ENCODE measurements at places on chromosomes 5 and 9.

- no peak for DNase-seq
Measured at GRCh38 chr5:32837211-32837610, 126.1 kb downstream of the NPR3 start.

- no peak for DNase-seq
Measured at GRCh38 chr5:163460562-163461171, at the start of gene HMMR. Gene HMMR, plus strand, starts transcription at chr5:163460632. Its CDS starts 61 bp downstream, at chr5:163460693.

GRCh38 chr5:54651482-54652076, 134.0 kb downstream of the SNX18 start:
- DNase-seq: peak; percentile 88

GRCh38 chr5:173890195-173890991, 2.2 kb downstream of the CPEB4 start:
- peak; percentile 38 for DNase-seq

- DNase-seq: no peak
Measured at GRCh38 chr5:173302546-173303155, 25.6 kb downstream of the STC2 start.

GRCh38 chr5:172722327-172722815, 48.6 kb downstream of the DUSP1 start:
- DNase-seq: no peak

GRCh38 chr9:16175461-16175860, 622.6 kb downstream of the CCDC171 start:
- DNase-seq: no peak

DNA sequence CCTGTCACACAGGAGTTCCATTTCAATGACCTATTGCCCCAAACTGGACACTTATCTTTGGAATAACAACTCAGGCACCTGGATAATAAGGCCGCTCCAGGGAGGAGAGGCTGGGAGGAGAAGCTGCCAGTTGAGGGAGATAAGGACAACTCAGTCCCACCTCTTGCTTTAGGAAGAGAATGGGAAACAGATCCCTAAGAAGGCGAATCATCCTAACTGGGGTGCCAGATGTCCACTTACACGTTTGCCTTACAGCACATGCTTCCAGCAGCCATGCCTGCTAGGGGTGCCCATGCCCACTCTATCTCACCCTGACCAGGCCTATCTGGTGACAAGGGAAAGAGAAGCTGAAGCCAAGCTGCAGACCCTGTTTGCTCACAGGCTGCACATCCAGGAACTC, 6.5 kb downstream of the HK3 start:
- no peak for DNase-seq

DNA sequence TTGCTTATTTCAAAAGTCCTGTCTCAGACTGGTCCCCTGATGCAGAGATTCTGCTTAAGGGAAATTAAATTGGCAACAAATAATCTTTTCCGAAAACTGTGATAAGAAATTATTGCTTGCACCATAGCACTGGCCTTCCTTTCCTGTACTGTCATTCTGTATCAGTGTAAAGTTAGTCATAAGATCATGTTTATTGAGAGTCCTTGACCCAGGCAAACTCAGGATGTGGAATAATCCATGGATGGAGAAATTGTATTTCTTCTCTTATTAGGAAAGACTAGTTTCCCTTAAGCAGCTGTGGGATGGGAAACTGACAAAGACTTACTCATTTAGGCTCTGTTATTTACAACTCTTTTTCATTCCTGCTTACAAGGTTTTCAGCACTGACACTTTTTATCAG, 83.0 kb upstream of the RANBP6 start:
- DNase-seq: no peak

DNA sequence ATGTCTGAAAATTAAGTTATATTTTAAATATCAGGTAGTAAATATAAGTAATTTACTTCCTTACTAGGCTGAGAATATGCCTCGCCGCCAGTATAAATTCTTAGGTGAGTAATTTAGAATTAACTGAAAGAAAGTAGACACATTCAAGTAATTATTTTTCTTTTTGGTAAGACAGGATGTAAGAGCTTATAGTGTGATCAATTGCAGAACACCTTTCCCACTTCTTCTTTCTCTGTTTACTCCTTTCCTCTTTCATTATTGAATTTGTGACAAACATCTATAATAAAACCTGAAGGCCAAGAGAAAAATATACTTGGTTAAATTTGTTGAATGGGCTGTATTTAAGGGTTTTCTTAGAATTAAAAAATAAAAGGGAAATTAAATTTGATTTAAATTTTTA, 195.1 kb upstream of the CDKN2B start:
- no peak for DNase-seq

DNA sequence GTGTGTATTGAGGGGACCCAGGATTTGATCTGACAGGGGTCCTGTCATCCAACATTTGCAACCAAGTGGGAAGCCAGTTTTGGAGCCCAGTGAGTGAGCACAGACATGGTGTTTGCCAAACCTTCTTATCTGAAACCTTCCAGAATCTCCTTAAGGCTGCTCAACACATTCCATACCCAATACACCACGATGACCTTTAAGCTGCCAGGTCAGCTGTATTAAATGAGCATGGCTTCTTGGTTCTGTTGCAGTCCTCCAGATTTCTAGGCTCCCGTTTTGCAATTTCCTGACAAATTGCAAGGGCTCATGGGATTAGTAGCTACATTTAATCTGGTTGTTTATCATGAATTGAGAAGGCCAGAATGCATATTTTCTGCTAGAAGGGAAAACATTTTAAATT, 124.2 kb upstream of the ATP10B start:
- DNase-seq: no peak

DNA sequence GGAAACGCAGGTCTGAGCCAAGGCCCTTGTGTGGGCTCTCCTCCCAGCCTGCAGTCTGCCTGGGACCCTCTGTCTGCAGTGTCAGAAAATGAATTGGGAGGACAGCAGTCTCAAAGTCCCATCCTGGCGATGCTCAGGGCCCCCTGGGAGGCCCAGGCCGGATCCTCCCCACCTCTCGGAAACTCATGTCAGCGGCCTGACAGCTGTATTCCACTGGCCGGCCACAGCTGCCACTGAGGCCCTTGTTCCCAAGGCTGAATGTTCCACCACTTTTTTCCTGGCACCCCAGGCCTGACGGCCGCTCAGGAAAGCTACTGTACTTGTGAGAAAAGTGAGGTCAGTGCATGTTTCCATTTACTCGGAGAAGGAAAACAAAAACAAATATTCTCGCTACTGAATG, 180.0 kb downstream of the FGF18 start:
- peak; percentile 55 for DNase-seq

DNA sequence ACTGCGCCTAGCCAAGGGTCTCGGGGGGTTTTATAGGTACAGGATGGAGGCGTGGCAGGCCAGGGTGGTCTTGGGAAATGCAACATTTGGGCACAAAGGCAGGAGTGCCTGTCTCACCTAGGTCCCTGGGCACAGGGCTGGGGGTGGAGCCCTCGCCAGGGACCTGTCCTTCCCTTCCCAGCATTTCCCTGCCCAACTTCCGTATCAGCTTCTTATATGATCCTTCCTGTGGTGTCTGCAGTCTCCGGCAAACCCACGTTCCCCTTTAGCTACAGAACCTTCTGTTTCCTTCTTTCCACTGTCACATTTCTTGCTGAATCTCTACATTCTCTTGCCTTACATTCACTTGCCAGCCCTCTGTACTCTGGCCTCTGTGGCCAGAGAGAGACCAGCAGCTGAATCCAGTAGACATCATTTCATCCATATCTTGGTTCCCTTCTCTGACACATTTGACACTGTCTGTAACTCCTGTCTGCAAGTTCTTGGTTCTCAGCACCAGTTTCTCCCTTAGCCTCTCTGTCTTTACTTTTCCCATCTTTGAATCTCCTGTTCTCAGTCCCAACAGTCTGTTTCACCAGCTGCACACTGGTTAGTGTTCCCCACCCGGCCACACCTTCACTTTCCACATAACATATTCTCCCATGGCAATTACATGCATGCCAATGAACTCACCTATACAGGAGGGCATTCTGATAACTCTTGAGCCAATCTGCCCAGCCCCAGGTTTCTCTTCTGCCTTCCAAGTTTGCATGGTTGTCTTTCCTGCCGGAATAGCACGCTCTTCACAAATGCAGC, 134.7 kb upstream of the ZNF608 start:
- DNase-seq: no peak

- no peak for DNase-seq
Measured at GRCh38 chr5:74625742-74626241, 14.7 kb downstream of the ENC1 start.

DNA sequence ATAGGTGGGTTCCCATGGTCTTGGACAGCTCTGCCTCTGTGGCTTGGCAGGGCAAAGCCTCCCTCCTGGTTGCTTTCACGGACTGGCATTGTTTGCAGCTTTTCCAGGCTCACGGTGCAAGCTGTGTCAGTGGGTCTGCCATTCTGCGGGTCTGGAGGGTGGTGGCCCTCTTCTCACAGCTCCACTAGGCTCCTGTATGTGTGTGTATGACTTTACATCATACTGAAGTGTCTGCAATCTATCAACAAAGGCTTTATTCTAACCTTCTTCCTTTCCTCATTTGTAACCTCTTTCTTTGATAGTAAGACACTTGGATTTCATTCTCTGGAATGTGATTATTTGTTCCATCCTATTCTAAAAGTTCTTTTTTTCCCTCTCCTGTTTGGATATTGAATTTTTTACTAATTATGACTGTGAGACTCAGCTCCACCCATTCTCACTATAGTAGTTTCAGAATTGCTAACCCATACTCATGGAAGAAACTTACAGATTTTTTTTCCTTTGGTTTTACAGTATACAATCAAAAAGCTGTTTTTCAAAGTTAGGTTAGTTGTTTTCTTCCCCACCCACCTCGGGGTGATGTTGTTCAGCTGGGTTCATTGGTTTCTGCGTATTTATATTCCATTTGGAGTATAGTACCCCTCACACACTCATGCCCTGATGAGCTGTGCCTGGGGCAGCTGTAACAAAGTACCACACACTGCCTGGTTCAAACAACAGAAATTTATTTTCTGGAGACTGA, 144.6 kb upstream of the OTULINL start:
- no peak for DNase-seq

DNA sequence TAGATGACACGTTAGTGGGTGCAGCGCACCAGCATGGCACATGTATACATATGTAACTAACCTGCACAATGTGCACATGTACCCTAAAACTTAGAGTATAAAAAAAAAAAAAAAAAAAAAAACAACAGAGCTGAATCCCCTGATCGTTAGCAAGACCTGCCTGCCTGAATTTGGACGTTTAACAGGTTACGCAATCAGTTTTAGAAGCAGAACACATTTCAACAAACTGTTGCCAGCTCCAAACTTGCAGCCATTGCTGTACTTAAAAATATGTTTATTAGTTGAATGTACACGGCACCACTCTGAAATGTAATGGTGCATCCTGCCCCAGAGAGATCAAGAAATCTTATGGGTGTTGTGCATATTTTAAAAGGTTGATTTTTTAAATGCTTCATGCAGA, 680.0 kb downstream of the TLE4 start:
- DNase-seq: no peak

- DNase-seq: no peak
Measured at GRCh38 chr5:121429761-121430160, 421.9 kb upstream of the FTMT start.

- DNase-seq: no peak
Measured at GRCh38 chr5:53024535-53024934, 35.4 kb downstream of the ITGA2 start.

DNA sequence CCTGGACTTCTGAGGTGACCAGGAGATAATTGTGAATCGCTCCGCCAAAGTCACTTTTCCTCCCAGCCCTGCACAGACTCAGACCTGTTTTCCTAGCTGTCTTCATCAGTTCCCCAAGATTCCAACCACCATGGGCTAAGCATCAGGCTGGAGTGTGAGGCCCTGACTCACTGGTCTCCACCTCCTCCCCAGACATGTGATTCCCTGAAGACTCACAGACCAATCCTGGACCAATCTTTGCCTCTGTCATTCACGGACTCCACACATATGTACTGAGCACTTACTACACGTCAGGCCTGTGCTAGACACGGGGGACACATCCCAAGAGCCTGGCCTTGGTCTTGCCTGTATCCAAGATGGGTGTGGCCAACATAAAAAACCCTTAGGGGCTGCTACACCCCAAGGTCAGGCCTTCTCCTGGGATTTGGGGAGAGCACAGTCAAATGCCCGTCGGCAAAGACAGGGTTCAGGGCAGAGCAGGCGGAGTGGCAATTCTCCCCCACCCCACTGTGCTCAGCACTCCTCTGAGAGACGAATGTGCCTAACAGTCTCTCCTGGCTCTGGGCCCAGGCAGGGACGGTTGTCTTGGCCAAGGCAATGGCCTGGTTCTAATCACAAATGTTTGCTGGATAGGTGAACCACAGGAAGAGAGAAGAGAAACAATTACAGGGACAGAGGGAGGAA, 11.9 kb downstream of the EEIG1 start:
- DNase-seq: peak; percentile 80

GRCh38 chr5:174374206-174374605, 328.7 kb downstream of the NSG2 start:
- DNase-seq: no peak

GRCh38 chr5:155189981-155190380, 176.4 kb downstream of the KIF4B start:
- no peak for DNase-seq

- no peak for DNase-seq
Measured at GRCh38 chr5:55437452-55437851, 97.3 kb downstream of the PLPP1 start.

DNA sequence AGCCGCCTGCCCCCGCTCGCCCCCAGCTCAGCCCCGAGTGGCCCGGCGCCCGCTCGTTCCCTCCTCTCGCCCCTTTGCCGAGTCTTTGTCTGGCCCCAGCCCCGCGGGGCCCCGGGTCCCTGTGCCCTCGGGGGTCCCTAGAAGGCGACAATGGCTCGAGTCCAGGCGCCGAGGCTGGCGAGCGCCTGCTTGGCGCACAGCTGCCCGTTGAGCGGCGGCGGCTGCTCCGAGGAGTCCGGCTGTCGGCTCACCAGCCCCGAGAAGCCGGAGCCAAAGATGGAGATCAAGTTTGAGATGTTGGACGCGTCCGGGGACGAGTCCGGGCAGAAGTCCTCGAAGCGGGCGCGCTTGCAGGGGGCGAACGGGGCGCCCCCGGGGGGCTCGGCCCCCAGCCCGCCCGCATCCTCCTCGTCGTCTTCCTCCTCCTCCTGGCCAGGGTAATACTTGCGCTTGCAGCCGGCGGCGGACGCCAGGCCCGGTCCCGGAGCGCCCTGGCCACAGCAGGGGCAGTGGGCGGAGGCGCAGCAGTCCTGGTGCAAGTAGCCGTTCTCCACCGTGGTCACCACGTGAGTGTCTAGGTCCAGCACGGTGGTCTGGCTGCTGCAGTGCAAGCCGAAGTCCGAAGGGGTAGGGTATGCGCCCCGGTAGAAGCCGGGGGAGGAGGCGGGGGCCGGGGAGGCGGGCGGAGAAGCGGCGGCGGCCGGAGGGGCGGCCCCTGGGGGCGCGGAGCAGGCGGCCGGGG, 1.2 kb downstream of the IER5L start:
- DNase-seq: peak; percentile 42

DNA sequence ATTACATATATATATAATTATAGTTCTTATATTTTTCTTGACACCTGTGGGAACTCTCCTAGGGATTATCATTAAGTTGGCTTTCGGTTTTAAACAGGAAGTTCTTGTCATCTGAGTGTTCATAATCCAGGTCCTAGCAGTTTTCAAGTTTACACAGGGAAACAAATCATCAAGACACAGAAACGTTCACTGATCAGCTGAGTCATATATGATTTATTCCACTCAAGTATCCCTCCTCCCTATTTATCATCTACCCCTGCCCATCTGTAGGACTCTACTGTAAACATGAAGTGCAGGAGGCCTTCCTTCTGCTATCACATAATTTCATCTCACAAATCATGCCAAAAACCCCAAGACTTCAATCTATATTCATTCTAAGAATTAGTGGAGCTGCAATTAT, 6.3 kb downstream of the SLC25A51 start:
- no peak for DNase-seq

- DNase-seq: no peak
Measured at GRCh38 chr5:66057239-66057638, 86.9 kb upstream of the SREK1 start.

- no peak for DNase-seq
Measured at GRCh38 chr5:6845856-6846255, 132.6 kb downstream of the TENT4A start.
